Endothelial cell (in vitro differentiated cells): ENCODE measurements at places on chromosomes 4 and X. TPM values are rescaled to one million over a fixed set of nuclear protein-coding genes. Genes with fewer than 3 reads are reported as not detected.

ABLIM2 gene
- total RNA-seq: 0.74 TPM

UTP3 gene
- total RNA-seq: 28.6 TPM

WWC2 gene
- 32.0 TPM for total RNA-seq

DNA sequence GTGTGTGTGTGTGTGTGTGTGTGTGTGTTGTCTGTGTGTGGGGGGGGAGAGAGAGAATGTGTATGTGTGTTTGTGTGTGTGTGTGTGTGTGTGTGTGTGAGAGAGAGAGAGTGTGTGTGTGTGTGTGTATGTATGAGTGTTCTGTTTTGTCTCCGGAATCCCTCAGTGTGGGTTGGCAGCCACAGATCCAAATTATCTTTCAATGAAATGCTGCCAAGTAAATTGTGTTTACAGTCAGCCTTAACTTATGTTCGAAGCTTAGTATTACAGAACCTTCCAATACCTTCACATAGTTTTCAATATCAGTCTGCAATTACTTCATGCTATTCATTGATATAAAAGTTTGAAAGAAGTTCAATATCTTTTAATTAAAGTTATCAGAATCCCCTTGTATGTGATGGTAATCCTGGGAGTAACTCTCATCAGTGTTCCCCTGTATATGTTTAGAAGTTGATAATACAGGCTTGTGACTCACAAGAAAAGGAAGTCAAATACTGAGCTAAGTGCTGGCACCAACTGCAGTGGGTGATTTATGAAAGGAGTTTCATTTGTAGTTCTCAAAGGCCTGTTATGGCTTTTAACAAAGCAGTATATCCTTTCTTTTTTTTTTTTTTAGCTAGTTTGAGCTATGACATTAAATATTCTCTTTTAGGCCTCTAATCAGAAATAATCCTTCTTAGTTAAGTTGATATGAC, 51.6 kb upstream of the HTR2C start:
- no peak for DNase-seq

GPC3 gene
- total RNA-seq: 4.7 TPM

DNA sequence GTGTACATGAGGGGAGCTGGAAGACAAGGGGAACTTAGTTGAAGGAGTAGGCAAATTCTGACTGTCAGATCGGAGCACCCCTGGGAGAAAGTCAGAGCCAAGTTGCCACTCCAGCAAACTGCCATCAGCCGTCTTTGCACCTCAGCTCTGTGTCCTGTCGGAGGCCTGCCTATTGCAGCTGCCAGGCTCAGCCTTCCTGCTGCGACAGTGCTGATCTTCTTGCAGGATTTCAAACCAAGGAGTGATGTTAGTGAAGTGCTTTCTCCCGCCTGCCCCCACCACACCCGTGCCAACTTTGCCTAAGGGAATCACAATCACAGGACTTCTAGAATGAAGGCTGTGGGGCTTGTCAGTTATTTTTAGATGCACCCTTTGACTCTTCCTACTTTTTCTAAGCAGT, 185.3 kb downstream of the KIT start:
- no peak for DNase-seq

GRCh38 chrX:14718403-14718802, 154.5 kb downstream of the FANCB start:
- no peak for DNase-seq

- DNase-seq: no peak
Measured at GRCh38 chrX:57583477-57583876, 8.3 kb upstream of the ZXDB start.

DRD5 gene
- not detected for total RNA-seq

- no peak for DNase-seq
Measured at GRCh38 chr4:176274441-176274840, 5.4 kb upstream of the ASB5 start.

DNA sequence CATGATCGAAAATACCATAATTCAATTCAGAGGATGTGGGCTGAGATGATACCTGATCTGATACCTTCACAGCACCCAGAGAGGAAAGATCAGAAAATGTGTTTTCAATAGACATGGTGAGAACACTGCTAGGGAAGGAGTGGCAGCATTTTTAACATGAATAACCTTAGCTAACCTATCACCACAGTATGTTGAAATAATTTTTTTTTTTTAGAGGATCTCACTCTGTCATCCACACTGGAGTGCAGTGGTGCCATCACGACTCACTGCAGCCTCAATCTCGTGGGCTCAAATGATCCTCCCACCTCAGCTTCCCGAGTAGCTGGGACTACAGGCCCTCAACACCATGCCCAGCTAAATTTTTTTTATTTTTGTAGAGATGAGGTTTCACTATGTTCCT, 90.5 kb upstream of the RAPGEF2 start:
- DNase-seq: no peak

DNAAF6 gene
- total RNA-seq: 1.2 TPM

GRCh38 chrX:54024350-54024749, 19.9 kb downstream of the PHF8 start:
- DNase-seq: no peak

DNA sequence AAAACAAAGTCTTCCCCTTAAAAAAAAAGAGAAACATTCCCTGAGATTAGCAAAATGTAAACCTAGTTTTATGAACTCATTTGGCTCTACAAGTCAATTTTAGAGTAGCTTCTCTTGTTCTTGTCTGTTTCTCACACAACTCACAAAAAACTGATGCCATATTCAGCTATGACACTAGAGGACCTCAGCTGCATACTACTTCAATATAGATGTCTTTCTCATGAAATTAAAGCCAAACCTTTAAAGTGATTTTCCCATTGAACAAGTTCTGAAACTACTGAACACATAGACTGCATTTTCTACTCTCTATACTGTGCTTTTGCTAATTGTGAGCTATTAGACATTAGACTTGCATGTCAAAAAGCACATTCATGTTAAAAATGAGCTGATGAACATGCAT, 49.8 kb downstream of the TBCK start:
- no peak for DNase-seq

- no peak for DNase-seq
Measured at GRCh38 chr4:129623233-129623875, 527.4 kb downstream of the C4orf33 start.

ADH1A gene
- not detected for total RNA-seq

DNA sequence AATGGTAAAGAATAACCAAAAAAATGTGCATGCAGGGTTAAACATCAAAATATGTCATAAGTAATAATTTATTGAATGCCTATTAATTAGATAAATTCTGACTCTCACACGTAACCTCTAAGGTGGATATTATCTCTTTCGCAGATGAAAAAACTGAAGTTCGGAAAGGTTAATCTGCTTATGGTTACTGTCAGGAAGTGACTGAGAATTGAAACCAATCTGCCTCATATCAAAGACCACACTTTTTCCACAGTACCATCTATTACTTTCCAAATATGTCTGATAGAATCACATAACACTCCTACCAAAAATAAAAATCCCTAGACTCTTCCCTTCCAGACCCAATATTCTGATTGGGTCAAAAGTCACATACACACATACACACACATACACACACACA, 6.2 kb downstream of the CHIC2 start:
- DNase-seq: no peak

DNA sequence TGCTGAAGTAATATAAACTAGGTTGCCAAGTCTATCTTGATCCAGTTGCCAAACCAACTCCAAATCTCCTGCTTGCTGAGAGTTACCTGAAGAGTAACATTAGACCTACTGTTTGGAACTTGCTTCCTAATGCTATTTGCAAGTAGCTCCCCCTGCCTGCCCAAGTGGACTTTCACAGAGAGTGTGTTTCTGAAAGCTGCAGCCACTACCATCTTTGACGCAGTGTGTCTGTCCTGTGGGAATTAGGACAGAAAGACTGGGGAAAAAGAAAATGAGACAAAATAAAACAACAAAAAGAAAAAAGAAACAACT, 195.0 kb upstream of the HS3ST1 start:
- peak; percentile 5 for DNase-seq

DNA sequence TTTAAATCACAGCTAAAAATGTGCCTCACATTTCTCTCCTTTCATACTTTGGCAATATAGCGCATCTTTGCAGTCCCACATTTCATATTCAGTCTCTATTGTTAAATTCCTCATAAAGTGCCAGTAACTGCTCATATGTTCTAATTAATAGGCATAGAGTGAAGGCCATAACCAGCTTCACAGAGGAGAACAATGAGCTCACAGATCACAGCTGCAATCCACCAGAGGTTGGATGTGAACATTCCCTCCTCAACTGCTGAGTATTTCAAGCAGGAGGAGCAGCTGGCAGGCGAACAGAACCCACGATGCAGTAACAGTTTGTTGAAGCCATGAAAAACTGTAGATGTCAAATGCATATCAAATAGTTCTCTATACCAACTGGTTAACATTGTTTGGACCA, 2088.7 kb upstream of the AGA start:
- DNase-seq: no peak

GUCY1B1 gene
- total RNA-seq: 1.1 TPM

- no peak for DNase-seq
Measured at GRCh38 chr4:33255507-33255906, 2535.3 kb downstream of the PCDH7 start.

DNA sequence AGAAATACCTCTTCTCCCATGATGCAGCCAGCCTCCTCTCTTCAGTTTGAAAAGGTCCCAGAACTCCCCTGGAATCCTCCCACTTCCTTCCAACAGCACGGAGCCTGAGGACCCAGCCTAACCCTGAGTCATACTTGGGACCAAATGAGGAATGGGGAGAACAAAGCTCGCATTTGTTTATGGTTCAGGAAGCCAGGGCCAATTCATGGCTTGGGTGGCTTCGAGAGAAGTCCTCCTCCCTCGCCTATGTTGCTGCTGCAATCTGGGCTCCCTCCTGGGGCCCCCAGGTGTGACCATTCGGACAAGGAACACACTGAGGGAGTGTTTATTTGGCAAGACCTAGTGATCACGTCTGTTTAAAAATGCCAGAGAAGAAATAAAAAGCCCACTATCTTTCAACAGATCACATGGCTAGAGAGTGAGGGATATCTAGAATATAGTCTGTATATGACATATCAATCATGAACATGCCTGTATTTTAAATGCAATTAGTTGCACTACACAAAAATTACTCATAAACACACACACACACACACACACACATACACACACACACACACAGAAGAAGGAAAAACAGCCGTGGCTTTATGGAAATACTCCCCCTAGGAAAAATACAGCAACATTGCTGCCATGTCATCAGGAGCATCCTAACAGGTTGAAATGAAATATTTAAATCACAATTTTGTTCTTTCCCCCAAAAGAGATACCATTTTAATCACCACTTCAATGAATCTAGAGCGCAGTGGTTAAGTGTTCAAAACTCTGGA, 155.7 kb upstream of the MAP3K15 start:
- no peak for DNase-seq

ADAD1 gene
- not detected for total RNA-seq

CT47A1 gene
- not detected for total RNA-seq

MTTP gene
- total RNA-seq: 0.26 TPM

- no peak for DNase-seq
Measured at GRCh38 chrX:100976211-100976610, 6.7 kb downstream of the ARL13A start.

KIAA1210 gene
- not detected for total RNA-seq

- DNase-seq: no peak
Measured at GRCh38 chr4:146522869-146523205, 1.1 kb upstream of the SLC10A7 start.

DNA sequence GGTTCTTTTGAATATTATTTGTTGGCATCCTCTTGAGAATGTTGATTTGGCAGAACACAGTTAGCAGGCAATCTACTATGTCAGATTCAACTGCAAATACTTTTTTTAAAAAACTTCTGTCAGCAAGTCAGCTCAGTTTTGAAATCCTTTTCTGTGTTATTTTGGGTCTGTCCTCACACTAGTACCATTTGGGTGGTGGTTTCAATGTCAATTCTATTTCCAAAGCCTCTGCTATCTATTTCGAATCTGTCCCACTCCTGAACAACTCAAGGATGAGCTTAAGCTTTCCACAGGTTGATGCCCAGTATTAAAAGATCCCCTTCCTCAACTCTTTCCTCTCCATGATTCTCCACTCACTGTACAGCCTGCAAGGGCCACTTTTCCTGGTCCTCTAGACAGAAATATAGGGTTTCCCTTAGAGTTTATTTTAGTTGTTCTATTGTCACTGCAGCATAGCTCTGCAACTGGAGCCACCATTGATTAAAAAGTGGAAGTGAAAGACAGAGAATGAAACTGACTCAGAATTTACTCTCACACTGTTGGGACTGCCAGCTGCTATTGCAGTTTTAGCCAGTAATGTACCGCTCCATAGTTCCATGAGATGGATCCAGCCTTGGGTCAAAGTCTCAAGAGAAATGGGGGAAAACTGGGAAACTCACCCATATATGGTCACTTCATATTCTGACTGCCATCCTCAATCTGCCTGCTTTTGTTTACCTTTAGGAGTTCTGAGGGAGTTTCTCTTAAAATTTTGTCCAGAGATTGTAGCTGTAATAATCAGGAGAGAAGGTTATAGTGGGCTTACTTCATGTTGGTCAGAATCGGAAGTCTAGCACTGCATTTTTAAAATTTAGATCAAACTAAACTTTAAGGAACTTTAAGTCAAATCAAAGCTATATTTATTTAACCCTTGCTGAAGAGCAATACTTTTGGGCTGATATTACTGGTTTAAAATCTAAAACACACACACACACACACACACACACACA, 14.6 kb downstream of the HDX start:
- no peak for DNase-seq

- no peak for DNase-seq
Measured at GRCh38 chr4:182400790-182401189, 157.6 kb downstream of the TENM3 start.

SERTM2 gene
- total RNA-seq: 0.92 TPM

TCP11X2 gene
- 2.0 TPM for total RNA-seq

GRCh38 chr4:46922205-46922604, 13.2 kb upstream of the COX7B2 start:
- no peak for DNase-seq

TMEM33 gene
- 59.6 TPM for total RNA-seq

- no peak for DNase-seq
Measured at GRCh38 chr4:126647756-126648397, 984.9 kb upstream of the INTU start.

SPANXD gene
- not detected for total RNA-seq

CT47C1 gene
- total RNA-seq: not detected

- no peak for DNase-seq
Measured at GRCh38 chrX:153639177-153640044, 7.6 kb upstream of the DUSP9 start.

- DNase-seq: no peak
Measured at GRCh38 chr4:99205153-99205979, 13.7 kb downstream of the ADH6 start.

GASK1B gene
- 63.8 TPM for total RNA-seq

DNA sequence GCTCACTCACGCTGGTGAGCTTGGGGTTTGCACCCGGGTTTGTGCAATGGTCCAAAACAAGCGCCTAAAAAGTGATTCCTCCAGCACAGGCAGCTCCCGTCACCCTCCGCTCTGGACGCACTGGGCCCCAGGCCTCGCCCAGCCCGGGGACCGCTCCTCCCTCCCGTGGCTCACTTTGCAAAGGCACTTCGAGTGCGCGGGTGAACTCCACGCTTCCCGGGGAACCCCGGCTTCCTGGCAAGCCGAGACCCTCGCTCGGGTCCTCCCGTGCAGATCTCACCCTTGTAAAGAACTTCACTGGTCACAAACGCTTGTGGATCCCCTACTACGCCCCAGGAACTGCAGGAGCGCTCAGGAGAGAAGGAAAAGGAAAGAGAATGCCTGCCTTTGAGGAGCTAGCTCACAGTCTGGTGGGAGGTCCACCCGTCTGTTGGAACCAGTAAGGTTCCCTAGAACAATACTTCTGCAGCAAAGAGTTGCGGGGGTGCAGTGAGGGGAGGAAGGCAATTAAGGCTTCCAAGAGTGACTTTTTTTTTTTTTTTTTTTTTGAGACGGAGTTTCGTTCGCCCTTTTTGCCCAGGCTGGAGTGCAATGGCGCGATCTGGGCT, at the start of gene CTPS2:
TSS of gene CTPS2 (minus strand) at position 122 of the 608 bp plus-strand sequence. CDS start 9,767 bp downstream, outside the sequence.
- DNase-seq: peak; percentile 41
